ENCODE measurements at places on chromosomes 6 and 20.

DNA sequence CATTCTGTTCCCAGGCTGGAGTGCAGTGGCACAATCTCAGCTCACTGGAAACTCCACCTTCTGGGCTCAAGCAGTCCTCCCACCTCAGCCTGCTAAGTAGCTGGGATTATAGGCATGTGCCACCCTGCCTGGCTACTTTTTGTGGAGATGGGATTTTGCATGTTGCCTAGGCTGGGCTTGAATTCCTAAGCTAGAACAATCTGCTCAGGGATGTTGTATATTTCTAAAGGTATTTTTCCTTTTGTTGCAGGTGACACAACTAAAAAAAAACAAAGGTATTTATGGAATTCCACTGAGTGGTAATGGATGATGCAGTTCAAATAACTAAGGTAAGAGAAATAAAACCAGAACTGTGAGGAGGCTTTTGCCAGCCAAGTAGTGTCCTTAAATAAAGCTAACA is 49.7 kb downstream of the PTPRA start:
- no peak for DNase-seq

- peak; percentile 72 for DNase-seq
Measured at GRCh38 chr20:39876976-39877635, 811.9 kb downstream of the MAFB start.

DNA sequence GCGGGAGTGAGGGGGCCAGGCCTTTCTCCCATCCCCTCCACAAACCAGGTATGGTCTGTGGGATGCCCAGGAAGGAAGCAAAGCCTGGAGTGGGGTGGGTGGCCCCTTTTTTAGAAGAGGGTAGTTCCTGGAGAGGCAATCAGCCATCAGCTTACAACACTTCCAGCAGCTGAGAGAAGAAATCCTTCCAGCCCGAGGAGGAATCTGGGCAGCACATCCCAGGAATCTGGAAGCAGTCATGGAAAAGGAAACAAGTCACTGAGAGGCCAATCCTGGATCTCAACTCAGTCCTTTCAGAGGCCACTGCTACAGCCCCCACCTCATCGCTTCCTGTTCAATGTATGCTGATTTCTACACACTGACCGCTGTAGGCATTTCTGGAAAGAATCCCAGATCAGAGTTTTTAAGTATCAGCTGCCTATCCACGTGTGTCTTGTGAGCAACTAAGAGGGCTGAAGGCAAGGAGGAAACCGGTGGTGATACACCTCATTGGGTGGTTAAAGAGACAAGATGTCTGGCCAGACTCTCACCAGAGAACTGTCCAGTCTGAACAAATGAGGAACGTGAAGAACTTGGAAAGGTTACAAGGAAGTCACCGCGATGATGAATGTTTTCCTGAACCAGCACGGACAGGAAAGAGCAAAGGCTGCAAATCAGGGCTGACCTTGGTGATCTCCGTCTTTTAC is 92.9 kb upstream of the SHLD1 start:
- no peak for DNase-seq

DNA sequence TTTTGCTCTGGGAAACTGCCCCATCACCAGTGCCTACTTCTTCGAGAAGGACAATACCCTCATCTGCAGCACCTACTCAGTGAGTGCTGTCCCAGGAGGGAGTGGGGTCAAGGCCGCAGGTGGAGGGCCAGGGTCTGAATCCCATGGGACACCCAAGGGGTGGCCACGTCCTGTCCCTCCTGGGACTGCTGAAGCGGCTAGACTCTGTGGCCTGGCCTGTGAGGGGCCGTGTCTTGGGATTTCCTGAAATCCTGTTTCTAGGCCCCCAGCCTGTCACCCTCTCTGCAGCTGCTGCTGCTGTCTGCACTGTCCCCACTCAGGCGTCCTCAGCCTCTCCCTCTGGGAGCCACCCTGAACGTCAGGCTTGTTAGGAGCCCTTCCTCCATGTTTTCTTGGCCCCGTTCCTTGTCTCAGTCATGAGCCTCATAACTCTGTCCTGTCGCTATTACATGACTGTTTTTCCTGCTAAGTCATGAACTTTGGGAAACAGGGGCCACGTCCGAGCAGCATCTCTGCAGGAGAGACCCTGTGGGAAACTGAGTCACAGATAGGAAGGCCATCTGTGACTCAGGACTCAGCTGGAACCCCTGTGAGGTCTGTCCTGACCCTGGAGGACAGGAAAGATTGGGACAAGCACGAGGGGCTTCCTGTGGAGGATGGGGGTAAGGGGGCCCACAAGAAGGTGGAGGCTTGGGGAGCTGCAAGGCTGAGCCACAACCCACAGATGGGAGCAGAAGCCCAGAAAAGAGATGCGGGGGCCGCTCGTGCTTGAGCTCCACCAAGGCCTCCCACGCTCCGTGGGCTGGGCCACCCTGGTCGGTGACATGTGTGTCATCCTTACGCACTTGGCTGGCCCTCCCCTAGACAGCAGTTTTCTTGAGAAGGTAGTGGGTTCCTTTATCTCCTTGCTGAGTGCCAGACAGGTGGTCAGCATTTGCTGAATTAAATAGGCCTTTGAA is 49.9 kb downstream of the EFCAB8 start:
- no peak for DNase-seq

GRCh38 chr6:125067552-125067951 is 86.0 kb upstream of the TPD52L1 start:
- DNase-seq, result no peak

GRCh38 chr20:38547288-38548085 is 33.5 kb upstream of the ADIG start:
- DNase-seq, result no peak

DNA sequence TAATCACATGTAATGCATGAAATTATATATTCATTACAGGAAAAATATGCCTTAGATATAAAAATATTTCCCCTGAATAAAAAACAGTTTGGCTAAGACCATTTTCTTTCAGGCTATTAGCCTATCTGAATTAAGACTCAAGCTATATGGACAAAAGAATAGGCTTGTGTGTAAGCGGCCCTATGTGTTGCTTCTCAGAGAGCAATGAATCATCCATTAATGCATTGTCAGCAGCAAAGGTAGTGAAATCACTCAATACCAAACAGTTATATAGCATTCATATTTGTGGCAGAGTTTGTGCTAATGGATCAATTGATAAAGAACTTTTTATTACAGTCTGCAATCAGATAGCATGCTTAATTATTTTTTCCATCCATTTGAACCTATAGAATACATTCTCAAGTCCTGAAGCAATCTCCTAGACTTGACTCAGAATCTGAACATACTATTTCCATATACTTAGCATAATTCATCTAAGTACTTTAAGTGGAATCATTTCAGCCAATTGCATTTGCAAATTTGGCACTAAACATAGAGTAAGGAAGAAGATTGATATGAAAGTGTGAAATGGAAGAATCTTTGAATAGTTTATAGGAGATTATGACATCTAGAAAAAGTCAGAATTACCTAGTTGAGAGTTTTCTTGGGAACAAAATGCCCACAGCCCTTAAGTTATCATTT is 112.2 kb downstream of the ADGRB3 start:
- DNase-seq, result no peak

GRCh38 chr6:44730771-44731391 is 343.4 kb downstream of the CDC5L start:
- no peak for DNase-seq

DNA sequence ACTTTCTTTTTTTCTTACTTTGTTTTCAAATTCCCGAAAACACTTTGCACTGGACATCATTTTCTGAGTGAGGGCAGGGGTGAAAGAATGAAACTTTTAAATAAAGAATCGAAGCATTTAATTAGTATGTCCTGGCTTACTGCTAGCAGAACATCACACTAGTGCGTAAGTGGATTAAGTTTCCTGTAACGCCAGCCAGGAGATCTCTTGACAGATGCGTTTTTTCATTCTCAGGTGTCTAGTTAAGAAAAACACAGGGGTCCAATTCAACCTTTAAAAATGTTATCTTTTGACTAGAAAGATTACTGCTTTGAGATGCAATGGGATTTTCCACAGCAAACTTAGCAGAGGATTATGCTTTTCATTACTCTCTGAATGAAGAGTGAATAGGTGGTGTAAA is 858.8 kb upstream of the EPHA7 start:
- DNase-seq, result no peak

All from NCI-H187 treated with DMSO at 0.1 percent for 48 hours (cell line).